ENCODE measurements at places on chromosomes 4 and X.

DNA sequence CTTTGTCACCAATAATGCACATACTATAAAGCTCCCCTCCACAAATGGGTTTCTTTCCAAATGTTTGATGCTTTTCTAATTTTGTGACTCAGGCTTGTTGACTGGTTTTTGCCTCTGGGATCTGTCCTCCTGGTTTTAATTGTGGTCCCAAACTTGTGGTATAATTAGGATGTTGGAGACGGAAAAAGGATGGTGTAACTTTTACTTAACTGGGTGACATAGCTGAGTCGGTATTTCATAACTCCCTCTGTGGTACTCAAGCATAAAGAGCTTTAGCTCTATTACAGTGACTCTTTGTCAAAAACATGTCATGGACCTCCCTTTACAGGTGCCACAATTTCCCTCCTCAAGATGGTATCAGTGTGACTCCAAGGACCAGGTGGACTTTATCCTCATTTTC is 119.7 kb upstream of the RBPJ start:
- DNase-seq = peak; percentile 51

DNA sequence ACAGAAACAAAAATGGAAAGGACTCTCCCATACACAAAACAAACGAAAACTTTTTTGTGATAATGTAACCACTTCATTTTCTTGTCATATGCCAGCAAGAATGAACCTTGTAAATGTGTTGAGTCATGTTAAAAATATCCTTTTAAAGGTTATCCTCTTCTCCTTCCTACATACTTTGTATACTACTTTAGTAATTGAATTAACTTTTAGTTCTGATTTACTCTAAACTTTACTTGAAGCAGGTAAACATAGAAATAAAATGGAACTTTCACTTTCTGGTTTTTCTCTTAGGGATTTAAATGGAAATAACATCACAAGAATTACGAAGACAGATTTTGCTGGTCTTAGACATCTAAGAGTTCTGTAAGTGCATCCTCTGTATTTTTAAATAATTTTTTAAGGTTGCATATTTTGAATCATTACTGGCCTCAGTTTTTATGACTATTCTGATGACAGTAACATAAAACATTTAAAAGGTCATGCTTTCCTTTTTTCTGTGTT is 4.7 kb downstream of the SLIT2 start:
- DNase-seq = no peak

DNA sequence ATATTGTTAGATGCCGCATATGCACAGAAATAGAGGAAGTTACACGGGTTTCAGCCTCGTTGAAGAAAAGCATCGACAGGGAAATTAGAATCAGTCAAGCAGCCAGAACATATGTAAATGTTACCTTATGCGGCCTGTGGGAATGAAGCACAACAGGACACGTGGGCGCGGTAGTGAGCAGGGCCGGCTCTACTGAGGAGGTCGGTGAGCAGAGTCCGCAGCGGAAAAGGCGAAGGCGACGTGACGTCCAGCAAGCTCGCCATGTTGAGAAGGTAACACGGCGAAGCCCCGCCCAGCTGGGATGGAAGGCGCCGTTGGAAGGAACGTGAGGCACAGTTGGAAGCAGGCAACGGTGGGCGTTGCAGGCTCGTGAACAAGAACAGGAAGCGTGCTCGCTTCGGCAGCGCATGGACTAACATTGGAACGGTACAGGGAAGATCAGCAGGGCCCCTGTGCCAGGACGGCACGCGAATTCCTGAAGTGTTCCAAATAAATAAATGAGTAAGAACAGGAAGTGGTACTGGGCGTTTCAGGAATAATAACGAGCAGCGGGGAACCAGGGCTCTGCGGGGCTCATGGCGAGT is 54.6 kb downstream of the MTNR1A start:
- DNase-seq = no peak

DNA sequence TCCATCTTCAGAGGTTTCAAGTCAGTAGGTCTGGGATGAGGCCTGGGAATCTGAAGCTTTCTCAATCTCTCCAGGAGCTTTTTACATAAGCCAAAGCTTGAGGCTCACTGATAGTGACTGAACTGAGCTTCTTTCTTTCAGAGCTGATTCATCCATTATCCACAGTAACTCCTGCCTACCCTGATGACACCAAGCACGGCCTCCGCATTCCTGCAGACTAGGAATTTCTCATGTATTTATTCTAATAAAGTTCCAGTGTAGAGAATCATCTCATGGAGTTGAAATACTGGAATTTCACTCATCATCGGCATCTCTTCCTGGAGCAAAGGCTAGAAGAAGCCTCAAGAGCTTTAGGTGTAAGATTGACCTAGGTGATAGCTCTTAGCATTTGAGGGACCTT is 12.1 kb upstream of the DCTD start:
- DNase-seq = peak; percentile 73

DNA sequence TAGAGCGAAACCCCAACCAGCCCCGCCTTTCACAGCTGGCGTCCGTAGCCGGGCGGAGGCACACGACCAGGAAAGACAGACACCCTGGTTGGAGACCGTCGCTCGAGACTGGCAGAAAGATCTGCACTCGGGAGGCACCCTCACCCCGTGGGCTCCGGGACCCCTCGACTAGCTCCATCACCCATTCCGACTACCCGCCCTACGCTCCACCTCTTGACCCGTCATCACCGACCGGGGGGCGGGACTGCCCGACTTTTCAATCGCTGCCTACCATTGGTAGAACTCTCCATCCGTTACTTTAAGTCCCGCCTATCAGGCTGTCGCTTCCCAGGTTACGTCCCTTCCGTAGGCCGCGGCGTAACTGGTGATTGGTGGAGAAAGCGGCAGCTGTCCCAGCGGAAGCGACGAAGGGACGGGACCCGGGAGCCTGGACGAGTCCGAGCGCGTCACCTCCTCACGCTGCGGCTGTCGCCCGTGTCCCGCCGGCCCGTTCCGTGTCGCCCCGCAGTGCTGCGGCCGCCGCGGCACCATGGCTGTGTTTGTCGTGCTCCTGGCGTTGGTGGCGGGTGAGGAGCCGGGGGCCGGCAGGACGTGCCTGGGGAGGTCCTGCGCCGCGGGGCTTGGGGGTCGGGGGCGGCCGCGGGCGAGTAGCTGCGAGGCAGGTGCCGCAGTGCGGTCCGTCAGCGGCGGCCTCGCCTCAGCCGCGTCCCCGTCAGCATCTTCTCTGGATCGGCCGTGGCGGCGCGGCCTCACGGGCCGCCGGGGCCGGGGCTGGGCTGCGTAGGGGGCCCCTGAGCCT is at the start of gene ATP6AP2:
Gene ATP6AP2, plus strand, starts transcription at position 434 of the 799 bp plus-strand sequence. Its CDS starts 96 bp downstream, at position 530.
- DNase-seq = peak; percentile 75

All from AG09319 (cell line).